ENCODE measurements at places on chromosomes 1 and 21.

GRCh38 chr1:53070621-53071020, 8.6 kb downstream of the PODN start:
- no peak for DNase-seq

GRCh38 chr1:161725908-161726472, 4.6 kb downstream of the FCRLB start:
- DNase-seq = no peak

- no peak for DNase-seq
Measured at GRCh38 chr1:167447521-167448136, 70.7 kb downstream of the CD247 start.

DNA sequence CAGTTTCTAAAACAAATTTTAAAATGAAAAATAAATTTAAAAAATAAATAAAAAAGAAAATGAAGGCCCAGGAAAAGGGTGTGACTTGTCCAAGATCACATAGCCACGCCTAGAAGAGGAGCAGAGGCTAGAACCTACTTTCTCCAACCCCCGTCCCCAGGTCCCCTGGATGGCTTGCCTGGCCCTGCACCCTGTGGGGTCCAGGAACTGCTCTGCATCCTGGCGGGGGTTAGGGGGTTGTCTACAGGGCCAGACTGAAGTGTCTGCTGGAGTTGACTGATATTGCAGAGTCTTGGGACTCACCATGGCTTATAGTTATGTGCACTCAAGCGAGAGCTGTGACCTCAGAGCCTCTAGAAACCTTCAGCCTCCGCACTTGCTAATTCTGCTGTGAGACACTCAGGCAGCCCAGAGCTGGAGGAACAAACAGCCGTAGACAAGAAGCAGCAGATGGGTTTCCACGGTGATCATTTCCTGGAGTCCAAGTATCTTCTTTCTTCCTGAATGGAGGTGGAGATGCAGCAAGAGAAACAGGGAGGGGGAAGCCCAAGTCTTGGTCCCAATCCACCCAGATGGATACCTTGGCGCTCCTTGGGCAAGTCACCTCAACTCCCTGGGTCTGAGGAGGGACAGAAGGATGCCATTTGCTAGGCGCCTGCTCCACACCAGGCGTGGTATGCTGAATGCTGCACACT, 5.2 kb upstream of the EXTL1 start:
- peak; percentile 64 for DNase-seq

DNA sequence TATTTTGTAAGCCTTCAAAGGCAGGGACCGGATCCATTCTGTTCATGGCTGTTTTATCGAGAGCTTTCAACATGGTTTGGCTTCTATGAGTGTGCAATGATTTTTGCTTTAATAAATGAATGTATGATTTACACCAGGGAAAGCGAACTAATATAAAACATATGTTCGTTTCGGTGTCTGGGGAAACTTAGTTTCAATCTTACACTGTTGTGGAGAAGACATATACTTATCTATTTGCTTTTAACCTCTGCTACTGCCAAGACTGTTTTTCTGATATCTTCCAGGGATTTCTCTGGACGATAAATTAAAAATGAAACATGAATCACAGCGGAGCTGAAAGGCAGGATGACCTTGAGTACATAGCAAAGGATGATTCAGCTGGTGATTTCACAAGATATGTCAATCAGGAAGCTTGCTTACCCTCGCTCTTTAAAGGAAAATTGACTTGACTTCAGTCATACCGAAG, 14.7 kb upstream of the CYYR1 start:
- no peak for DNase-seq

DNA sequence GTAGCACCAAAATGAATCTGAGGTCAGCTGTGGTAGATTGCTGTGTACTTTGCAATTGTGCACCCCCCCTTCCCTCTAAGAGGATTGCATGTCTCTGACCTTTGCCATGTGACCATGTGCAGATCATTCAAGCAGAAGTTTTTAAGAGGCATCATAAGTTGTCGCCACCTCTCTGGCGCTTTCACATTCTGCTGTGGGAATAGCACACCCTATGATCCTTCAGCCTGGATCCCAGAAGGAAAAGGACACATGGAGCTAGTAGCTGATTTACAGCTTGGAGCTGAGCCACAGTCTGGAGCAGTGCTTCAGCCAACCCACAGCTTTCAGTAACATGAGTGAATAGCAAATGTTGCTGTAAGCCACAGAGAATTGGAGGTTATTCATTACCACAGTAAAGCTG, 158.5 kb downstream of the TSEN15 start:
- DNase-seq = no peak

DNA sequence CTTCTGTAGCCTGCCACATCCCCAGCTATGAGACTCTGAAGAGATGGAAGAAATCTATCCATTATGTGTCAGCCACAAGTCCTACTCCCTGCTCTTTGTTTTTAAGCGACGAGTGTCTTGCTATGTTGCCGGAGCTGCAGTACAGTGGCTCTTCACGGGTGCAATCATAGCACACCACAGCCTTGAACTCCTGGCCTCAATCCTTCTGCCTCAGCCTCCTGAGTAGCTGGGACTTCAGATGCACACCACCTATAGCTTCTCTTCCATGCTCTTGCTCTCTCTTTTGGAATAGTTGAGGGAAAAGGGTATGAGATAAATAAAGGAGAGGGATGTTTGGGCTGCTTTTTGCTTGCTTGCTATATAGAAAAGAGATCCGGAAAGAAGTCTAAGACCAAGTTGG, 1.6 kb downstream of the TUFT1 start:
- DNase-seq = no peak

DNA sequence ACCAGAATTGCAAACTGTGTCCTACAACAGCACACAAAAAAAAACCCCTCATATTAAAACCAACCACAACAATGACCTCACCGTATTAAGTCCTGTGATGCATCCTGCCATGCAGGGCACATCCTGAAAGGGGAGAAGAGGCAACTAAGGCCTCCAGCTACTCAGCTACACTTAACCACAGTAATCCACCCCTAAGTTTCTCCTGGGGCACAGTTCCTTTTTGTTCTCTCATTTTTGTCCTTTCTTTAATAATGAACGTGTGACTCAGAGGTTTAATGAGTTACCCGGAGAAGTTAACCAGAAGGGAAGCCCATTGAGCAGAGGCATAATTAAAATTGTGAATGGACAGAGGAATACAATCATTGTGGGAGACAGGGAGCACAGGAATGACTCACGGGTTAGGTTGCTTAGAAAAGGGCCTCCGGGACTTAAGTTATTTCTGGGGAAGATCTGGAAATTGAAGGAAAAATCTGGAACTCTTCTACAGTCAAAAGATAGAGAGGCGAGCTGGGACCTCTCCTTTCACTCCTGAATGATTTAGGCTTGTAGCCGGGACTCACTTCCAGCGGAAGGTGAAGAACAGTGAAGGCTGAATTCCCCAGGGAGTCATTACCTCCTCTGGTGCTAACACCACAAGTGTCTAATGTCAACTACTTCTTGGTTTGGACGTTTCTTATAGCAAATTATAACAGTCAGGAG, 36.9 kb upstream of the HIVEP3 start:
- no peak for DNase-seq

DNA sequence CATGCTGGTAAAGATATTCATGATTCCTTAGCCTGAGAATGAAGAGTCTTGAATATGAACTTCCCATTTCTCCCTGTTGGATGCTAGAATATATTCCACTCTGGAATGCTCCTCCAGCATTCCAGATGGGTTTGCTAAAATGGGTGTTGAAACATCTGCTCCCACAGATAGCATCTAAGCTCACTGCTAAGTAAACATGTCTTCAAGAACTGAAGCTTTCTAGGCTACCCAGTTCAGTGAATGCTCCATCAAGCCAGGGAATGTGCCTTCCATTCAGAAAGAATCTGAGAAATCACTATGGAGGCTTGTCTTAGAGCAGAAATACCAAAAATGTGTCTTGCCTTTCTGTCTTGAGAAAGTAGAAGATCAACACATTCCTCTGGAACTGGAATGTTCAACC, 81.1 kb downstream of the TNFSF18 start:
- no peak for DNase-seq

DNA sequence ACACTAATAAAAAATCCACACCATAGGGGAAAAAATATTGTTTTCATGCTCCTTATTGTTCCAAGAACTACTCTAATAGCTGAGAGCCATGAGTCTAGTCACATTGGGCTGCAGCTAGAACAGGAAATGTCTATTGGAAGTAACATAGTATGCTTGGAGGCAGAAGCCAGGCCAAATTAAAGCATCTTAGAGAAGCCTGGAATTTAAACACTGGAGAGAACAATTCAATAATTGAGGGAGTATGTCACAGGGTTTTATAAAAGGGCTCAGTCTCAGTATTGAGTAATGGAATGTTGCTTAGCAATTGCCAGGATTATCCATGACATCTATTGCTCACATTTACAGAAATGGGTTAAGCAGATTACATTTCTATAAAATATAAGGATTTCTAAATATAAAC, 471.3 kb downstream of the LMO4 start:
- no peak for DNase-seq

DNA sequence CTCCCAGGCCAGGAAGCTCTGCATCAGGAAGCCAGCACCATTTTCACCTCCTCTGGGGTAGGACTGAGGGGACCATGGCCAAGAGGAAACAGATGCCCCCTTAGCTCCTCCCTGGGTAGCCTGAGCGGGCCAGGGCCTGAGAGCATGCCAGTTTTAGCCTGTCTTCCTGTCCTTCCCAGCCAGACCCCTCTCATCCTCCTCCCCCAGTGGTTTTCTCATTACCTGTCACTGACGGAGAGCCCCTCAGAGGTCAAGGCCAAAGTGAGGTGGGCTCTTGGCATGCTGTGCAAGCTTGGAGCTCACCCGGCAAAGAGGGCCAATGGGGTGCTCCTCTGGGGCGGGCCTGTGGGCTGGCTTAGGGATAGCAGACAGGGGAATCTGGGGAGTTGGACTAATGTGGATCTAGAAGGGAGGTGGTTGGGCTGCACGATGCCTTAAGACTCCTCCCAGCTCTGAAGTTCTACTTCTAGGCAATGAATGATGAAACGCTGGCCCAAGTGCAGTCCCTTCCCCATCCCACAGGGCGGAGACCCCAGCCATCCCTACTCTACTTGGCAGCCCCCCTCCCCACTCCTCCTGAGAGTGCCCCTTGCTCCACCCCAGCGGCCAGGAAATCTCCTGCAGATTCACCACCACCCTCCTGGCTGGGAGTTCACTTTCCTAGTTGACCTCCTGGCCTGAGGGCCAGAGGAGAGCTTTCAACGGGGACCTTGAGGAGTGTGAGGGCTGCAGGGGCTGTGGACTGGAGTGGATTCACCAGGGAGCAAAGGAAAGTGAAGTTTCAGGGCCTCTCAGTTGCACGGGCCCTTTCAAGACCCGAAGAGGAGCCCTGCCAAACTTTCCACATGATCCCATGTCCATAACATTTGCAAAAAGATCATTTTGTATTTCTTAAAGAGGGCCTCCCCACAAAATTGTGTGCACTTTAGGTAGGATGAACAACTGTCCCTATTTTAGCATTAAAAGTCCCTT, 9.4 kb upstream of the LMNA start:
- no peak for DNase-seq

Data from NCI-H446 (cell line).